ENCODE measurements at places on chromosomes 16 and 17.

DNA sequence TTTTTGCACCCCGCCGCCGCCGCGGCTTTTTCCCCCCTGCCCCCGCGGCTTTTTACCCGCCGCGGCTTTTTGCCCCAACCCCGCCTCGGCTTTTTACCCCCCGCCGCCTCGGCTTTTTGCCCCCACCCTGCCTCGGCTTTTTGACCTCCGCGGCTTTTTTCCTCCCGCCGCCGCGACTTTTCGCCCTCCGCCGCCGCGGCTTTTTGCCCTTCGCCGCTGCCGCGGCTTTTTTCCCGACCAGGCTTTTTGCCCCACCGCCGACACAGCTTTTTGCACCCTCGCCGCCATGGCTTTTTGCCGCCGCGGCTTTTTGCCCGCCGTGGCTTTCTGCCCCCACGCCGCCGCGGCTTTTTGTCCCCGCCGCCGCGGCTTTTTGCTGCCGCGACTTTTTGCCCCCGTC lies 137.0 kb upstream of the TP53TG3D start:
- no peak for DNase-seq

GRCh38 chr16:351804-352520 lies 561 bp downstream of the AXIN1 start:
- no peak for DNase-seq

- no peak for DNase-seq
Observed at GRCh38 chr17:55201308-55201932, 63.3 kb upstream of the HLF start.

GRCh38 chr16:12255473-12255872 lies 278.9 kb downstream of the SNX29 start:
- no peak for DNase-seq

DNA sequence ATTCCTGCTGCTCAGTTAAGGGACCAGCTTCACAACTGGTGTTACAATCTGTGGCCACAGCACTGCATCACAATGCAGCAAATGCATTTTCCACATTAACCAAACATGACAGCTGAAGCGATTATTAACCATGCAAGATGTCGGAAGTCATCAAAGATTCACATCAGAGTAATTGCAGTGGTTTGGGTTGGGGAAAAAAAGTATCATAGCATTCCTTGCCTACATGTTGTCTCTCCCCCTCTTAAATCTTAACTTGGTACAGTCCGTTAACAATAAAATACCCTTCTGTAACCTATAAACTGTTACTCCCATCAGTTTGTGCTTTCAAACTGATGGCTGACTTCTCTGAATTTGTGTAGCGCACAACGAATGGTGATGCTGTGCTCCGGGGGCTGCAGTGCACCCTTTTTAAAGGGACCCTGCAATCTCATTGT lies 51.6 kb downstream of the NUP93 start:
- DNase-seq = no peak

GRCh38 chr17:80545499-80545826 lies 825 bp downstream of the RPTOR start:
- DNase-seq = no peak

DNA sequence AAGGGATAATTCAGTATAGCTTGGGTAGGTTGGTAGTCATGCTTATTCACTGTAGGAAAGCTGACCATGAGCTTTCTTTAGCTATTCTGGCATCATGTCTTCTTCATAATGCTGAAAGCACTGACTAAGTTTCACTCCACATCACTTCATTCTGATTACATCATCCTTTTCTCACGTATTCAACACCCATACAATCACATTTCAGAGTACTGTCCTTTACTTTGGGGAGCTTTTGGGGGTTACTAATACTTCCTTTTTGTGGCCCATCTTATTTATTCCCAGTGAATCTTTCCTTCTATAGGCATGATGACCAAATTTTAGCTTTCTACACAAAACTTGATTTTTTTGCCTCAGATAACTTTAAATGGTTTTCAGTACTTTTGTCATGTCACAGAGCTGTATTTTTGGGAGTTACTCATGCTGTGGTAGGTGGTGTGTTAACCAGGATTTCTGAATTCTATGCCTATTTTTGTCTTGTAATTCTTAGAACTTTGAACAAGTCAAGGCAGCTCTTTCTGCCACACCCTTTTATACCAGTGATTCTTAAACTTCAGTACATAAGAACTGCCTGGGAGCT lies 23.5 kb downstream of the TADA2A start:
- DNase-seq = no peak
